ENCODE measurements at places on chromosomes 2 and 18.

DNA sequence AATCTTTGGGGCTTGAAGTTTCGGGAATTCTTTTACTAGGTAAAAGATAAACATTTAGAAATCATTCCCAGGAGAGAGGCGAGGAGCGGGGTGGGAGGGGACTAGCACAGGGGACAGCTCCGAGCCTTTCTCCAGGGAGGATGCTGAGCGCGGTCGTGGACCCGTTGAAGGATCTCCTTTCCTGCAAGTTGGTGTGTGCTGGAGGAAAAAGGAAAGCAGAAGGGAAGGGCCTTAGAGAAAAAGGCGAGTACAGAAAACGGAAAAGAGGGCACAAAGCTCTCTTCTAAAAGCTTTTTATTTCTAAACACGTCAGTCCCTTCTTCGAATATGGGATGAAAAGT, 640 bp downstream of the SLC39A6 start:
- no peak for DNase-seq

DNA sequence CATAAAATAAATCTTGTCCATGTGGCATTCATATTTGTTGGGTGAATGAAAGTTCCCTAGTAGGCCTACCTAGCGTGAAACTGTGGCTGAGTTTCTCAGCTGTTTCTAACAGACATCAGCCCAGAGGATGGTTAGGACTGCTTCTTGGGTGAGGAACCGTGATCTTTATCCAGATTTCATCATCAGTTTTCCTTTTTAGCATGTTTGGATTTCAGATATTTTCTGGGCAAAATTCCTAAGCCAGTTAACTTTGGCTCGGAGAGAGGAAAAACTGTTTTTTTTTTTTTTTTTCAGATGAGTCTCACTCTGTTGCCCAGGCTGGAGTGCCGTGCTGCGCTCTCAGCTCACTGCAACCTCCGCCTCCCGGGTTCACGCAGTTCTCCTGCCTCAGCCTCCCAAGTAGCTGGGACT, 53.5 kb downstream of the DGKD start:
- DNase-seq, result no peak

DNA sequence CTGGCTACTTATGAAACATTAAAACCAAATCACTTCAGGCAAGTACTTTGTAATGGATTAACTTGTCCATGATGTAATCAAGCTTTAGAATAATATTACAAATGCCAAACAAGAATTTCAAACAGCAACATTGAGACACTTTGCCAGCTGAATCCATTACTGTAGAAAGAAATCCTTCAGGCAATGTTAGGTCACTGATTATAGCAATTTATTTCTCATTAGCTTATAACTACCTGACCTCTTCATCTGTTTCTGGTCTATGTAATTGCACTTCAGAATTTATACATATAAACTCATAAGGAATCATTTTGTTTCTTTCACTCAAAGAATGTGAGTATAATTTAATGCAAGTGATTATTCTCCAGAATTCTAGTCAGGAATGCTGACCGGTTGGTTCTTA, 692.6 kb upstream of the TMEFF2 start:
- no peak for DNase-seq

DNA sequence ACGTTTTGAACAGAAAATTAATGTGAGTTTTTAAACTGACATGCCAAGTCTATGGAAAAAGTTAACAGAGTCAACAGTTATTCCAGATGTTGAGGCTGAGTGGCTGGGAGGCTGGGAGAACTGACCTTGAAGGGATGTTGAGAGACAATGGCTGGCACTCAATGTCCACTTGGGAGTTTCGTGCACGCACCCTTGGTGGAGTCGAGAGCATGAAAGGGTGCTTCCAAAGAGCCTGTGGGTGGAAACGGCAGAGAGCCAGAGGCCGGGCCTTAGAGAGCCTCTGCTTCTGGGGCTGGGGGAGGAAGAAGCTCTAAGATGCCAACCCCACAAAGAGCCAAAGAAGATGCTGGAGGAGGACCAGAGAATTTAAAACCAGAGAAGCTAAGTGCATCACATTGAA, 63.4 kb upstream of the L3MBTL4 start:
- DNase-seq, result no peak

DNA sequence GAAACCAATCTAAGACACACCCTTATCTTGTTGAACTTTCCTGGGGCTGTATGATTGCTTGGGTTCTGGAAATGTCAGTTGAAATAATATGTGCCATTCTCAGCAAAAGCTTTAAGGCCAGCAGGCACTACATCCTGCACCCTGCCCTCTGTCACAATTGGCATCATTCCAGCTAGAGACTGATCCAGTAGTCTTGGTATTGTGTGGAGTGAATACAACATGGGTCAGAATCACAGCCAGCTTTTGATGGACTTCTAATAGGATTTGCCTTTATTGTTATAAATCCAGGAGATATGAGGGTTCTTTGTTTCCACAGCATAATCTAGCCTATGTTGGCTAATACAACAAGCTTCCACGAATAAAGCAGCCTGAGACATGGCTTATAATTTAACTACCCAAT, 617.0 kb upstream of the CDH2 start:
- no peak for DNase-seq

Data from esophagus squamous epithelium (tissue), 5 donors.